KBM-7 (cell line): ENCODE measurements at places on chromosomes 16 and 17.

DNA sequence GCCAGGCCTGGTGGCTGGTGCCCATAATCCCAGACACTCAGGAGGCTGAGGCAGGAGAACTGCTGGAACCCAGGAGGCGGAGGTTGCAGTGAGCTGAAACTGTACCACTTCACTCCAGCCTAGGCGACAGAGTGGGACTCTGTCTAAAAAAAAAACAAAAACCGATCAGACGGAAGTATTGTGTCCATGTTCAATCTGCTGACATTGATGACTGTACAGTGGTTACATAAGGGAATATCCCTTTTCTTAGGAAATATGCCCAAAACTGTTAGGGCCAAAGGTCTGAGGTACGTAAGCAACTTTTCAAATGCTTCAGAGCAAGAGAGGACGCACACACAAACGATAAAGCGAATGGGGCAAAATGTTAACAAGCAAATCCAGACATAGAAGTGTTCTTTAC is 69.8 kb upstream of the DNAH17 start:
- DNase-seq, result no peak

DNA sequence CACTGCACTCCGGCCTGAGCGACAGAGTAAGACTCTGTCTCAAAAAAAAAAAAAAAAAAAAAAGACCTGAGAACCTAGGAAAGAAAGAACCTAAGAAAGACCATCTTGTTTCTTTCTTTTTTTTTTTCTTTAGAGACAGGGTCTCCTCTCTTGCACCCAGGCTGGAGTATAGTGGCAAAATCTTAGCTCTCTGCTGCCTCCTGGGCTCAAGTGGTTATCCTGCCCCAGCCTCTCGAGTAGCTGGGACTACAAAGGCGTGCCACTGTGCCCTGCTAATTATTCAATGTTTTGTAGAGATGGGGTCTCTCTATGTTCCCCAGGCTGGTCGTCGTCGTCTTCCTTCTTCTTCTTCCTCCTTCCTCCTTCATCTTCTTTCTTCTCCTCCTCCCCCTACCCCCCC is 7.8 kb upstream of the BIRC5 start:
- DNase-seq, result no peak

DNA sequence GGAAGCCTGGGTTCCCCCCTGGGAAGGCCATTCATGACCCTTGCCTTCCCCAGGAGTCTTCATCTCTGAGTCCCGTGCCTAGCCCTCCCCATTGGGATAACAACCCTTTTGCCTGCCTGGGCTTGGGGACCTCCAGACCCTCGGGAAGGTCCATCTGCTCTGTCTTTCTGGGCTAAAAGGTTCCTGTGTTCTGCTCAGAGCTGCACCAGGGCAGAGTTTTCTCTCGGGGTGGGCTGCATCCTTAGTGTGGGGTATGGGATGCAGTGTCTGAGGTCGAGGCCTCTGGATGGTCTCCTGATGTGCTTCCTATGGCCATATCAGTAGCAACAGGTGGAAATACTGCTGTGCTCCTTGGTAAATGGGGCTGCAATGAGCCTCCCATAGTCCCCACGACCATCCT is 22.9 kb upstream of the PLLP start:
- no peak for DNase-seq

DNA sequence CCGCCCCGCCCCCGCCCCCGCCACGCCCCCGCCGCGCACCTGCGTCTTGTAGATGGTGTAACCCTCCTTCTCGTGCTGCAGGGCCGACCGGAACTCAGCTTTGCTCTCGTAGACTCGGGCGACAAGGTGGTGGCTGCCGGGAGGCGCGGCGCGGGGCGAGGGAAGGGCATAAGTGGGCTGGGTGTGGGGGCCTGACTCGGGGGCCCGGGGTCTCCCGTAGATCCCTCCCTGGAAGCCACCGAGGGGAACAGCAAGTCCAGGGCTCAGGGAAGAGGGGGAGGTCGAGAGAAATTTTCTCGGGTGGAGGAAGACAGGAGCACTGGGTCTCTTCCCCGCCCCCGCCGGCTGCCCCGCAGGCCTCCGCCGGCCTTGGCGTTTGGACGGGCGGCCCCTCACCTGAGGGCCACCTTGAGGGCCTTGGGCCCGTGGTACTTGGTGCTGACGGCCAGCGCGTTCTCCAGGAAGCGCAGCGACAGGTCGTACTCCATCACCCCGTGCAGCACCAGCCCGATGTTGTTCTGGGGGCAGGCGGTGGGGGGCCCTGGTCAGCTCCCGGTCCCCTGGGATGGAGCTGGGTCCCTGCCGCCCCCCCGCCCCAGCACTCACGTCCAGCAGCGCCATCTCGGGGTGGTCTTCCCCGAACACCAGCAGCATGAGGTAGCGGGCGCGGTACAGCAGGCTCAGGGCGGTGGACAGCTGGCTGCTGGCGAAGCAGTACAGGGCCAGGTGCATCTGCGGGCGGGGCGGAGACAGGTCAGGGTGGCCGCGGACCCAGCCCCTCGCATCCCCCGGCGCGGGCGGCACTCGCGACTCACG is 19.4 kb downstream of the CLUH start:
- no peak for DNase-seq
